ENCODE measurements at places on chromosomes 12 and 14. TPM values are rescaled to one million over a fixed set of nuclear protein-coding genes. Genes with fewer than 3 reads are reported as not detected.

DNA sequence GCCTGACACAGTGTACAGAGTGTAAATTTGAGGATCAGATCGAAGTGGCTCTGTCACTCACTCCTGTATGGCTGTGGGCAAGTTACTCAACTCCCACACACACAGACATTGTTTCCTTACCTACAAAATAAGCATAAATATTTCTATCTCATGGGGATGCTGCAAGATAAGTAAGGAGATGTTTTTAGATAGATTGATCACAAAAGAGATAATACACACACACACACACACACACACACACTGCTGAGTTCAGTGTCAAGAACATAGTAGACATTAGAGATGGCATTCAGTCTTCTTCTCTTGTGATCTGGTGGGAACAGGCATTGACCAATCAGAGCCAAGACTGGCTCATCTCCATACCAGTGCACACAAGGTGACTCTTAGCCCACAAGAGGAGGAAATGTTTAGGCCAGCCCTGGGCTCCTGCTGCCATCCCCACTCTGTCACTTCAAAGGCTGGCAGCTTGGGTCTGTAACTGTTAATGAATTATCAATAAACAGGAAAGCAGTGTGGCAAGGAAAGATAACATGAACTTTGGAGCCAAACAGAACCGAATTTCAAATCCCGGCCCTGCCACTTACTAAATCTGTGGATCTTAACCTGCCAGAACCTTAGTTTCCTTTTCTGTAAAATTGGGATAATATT is 3.4 kb upstream of the RNASE8 start:
- no peak for DNase-seq

GRCh38 chr14:52312931-52313355 is 1.2 kb upstream of the PTGER2 start:
- DNase-seq = no peak

GRCh38 chr14:102500713-102501112 is 8.9 kb downstream of the ANKRD9 start:
- DNase-seq = no peak

DNA sequence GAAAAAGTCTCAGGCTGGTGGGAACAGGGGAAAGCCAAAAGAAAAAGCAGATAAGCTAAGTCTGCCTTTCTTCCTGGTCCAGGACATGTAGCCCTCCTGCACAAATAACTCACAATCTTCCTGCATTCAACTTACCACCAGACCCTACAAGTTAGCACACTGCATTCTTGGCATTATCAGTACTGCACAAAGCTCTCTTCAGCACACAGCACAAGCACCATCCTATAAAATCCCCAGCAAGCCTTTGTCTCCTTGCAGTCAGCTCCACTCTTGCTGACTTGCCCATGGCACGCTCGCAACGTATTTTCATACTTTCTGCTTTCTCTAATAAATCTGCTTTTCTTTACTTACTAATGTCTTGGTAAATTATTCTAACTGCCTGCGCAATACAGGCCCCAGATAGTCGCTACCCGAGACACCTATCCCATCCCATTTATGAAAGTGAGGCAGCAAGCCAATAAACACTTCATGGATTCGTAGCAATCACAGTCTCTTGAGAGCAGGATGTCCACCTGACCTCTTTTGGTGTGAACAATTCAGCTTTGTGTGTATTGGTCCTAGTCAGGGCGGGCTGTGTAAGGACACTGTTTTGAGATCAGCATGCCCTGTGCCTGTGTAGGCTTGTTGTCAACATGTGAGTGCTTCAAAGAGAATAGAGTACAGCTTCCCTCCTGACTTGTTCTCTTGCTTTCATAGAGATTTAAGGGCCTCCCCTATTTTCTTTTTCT is 49.0 kb downstream of the TMEM117 start:
- no peak for DNase-seq

DNA sequence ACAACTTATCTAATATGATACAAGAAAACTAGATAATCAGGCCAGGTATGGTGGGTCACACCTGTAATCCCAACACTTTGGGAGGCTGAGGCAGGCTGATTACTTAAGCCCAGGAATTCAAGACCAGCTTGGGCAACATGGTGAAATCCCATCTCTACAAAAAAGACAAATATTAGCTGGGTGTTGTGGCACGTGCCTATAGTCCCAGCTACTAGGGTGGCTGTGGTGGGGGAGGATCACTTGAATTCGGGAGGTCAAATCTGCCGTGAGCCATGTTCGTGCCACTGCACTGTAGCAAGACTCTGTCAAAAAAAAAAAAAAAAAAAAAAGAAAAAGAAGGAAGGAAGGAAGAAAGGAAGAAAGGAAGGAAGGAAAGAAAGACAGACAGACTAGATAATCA is 27.0 kb downstream of the ZCRB1 start:
- DNase-seq = no peak

GRCh38 chr12:11727133-11727664 is 77.7 kb downstream of the ETV6 start:
- no peak for DNase-seq

DNA sequence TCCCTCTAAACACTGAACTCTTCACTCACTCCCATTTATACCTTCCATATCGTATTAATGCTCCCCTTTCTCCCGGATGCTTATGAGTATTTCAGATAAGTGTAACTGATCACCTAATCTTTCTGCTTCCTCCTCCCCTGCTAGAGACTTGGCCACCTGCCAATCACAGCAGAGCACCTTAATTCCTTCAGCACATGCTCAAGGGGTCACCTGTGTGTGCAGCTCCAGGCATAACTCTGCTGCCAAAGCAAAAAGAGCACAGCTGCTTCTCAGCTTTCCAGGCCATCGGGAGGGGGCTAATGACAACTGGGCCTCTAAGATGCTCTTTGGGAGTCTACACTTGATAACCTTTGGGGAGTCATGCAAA is 106.9 kb upstream of the DYRK2 start:
- peak; percentile 60 for DNase-seq

DNA sequence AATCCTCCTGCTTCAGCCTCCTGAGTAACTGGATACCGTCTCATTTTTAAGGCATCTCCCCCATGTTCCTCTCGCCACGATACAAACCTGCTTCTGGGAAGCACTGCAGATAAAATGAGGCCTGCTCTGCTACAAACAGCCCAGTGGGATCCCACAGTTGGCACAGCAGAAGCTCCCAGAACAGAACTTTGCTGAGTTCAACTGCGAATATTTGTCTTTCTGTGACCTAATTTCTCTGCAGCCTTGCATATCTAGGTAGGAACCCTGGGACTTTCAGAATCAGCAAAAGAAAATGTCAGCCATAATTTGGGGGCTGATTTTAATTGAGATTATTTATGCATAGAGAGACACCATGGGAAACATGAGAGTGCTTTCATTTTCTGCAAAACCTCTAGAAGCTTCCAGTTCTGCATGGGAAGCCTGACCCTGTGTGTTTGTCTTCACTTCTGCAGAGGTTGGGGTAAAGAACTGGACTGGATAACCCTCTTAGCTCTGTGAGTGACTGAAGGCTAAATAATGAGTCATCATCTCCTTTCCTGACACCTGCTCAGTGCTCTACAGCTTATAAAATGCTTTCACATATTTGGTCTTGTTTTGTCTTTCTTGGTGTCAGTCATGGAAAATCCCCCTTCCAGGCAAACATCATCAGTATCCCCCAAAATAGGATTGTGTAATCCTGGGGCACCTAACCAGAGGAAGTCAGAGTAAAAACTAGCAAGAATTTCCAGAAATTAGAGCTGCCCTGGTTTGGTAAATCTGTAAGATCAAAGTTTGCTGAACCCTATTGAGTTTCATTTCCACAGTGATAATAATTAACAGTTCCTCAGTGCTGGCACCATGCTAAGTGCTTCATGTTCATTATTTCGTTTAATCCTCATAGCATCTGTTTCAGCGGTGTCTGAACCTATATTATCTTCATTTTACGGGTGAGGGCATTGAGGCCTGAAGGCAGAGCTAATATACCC is 185.8 kb downstream of the SLC15A4 start:
- no peak for DNase-seq

DNA sequence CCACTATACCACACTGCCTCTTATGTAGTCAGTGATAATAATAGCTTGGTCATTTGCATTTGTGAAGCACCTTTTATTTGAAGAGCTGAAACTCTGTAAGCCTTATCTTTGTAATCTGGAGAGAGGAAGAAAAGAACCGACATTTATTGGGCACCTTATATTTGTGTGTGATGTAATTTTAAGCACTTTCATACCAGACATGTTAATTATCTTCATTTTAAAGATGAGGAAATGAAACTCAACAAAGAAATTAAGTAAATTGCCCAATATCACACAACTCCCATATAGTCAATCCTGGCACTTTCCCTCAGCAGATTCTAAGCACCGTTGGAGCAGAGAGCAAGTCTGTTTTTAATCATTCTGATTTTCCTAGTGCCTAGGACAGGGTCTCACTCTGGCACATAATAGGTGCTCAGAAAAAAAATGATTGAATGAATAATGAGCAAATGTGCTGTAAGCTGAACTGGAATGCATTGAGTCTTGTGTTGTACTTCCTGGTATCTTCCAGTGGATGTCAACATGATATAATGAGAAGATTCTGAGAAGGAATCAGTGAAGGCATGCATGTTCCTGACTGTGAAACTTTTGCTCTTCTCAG is 418.9 kb downstream of the ZFP36L1 start:
- no peak for DNase-seq

DNA sequence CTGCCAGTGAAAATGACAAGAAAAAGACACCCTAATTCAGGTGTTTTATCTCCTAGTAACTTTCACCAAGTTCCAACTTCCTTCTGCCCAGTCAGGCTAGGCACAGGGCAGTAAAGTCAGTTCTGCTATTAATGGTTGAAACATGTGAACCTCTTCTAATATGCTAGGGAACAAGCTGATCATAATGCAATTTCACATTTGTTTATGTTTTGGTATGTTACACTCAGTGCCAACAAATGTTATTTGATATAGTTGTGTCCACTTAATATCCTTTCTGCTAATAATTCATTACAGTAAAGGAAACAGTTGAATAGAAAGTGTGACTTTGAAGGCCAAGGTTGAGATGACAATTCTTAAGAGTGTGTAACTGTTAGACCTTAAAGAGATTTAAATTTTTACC is 17.2 kb downstream of the NT5DC3 start:
- no peak for DNase-seq

- peak; percentile 57 for DNase-seq
Measured at GRCh38 chr14:68143341-68143841, 323.8 kb downstream of the RAD51B start.

GRCh38 chr12:57852200-57852599 is 5.7 kb upstream of the CTDSP2 start:
- DNase-seq = no peak

- no peak for DNase-seq
Measured at GRCh38 chr12:15558915-15559528, 230.2 kb downstream of the EPS8 start.

GRCh38 chr14:104105071-104105821 is 19.7 kb downstream of the ASPG start:
- DNase-seq = no peak

DNA sequence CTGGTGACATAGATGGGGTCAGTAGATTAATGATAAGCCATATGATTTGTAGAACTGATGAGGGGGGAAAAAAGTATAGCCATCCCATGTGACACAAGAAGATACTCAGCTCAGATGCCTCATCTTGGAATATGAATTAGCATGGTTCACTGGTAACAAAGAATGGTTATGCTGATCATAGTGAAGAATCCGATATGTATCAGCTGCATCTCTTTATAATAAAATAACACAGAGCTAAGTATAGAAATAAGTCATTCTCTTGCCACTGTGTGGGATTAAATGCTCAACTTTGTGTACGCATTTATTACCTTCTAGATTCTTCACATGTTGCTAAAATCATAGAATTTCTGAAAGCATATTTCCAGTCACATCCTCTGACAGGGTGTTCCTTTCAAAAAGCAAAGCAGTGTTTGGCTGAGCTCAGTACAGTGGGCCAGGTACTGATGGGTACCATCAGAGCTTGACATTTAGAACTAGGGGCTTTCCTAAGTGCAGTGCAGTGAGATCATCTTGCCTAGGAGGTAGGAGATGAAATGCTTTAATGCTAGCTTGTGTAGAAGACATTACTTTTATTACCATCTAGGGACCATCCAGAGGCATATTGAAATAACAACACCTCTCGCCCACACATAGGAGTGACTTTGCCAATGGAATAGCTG is 256.2 kb downstream of the TMEM117 start:
- no peak for DNase-seq

DNA sequence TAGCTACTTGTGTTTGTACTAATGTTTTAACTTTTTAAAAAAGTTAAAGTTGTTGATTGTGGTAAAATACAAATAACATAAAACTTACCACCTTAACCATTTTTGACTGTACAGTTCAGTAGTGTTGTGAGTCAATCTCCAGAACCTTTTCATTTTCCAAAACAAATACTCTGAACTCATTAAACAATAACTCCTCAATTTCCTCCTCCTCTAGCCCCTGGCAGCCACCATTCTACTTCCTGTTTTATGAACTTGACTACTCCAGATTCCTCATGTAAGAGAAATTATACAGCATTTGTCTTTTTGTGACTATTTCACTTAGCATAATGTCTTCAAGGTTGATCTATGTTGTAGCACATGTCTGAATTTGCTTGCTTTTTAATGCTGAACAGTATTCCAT is 299.1 kb upstream of the AMIGO2 start:
- no peak for DNase-seq

- no peak for DNase-seq
Measured at GRCh38 chr12:72264548-72265175, 7.5 kb upstream of the TRHDE start.

DNA sequence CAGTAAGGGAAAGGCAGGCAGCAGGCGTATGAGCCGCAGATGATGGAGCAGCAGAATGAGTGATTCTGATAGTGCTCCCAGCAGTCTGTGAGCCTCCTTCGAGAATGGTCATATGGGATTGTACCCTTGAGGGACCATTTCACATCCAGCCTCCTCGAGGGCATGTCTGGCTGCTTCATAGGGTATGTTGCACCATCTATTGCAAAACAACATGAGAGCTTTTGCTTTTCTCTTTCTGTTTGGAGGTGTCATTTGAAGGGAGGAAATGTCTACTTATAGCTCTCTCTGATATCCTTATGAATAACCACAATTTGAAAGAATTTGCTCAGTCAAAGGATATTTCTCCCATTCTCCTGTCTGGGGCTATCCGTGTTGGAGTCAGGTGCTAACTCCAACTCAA is 172.8 kb downstream of the TMEM132C start:
- no peak for DNase-seq

GRCh38 chr14:79734656-79735055 is 476.6 kb downstream of the DIO2 start:
- DNase-seq = no peak

GRCh38 chr12:109378569-109378968 is 30.9 kb downstream of the MYO1H start:
- DNase-seq = no peak

ABCD2 gene
- total RNA-seq = 4.6 TPM

STXBP6 gene
- total RNA-seq = 10.0 TPM

GSC gene
- total RNA-seq = not detected

SLC7A7 gene
- total RNA-seq = 10.6 TPM

OAS1 gene
- total RNA-seq = 48.4 TPM

RIC8B gene
- 26.6 TPM for total RNA-seq

RERGL gene
- total RNA-seq = 4.5 TPM

LTBR gene
- total RNA-seq = 167 TPM

CABP1 gene
- 5.9 TPM for total RNA-seq

FGD6 gene
- total RNA-seq = 14.9 TPM

ARHGEF25 gene
- total RNA-seq = 41.5 TPM

Measured in ureter (tissue), 1 donor.